ENCODE measurements at places on chromosomes 7 and 10. TPM values are rescaled to one million over a fixed set of nuclear protein-coding genes. Genes with fewer than 3 reads are reported as not detected.

The STAMBPL1 gene
- total RNA-seq = 5.5 TPM

The GPR37 gene
- 17.4 TPM for total RNA-seq

The PNLIPRP3 gene
- not detected for total RNA-seq

The EFCAB10 gene
- total RNA-seq = 3.1 TPM

The HOXA2 gene
- total RNA-seq = not detected

The PALD1 gene
- 31.8 TPM for total RNA-seq

The VSTM2A gene
- 0.58 TPM for total RNA-seq

The COL28A1 gene
- 0.22 TPM for total RNA-seq

The TRIM74 gene
- 0.52 TPM for total RNA-seq

Data from H1 (cell line).